Trophoblast cell (in vitro differentiated cells and primary cell): ENCODE measurements at places on chromosomes 6 and 20.

- DNase-seq: no peak
Measured at GRCh38 chr20:33095249-33095648, 15.8 kb downstream of the BPIFB4 start.

DNA sequence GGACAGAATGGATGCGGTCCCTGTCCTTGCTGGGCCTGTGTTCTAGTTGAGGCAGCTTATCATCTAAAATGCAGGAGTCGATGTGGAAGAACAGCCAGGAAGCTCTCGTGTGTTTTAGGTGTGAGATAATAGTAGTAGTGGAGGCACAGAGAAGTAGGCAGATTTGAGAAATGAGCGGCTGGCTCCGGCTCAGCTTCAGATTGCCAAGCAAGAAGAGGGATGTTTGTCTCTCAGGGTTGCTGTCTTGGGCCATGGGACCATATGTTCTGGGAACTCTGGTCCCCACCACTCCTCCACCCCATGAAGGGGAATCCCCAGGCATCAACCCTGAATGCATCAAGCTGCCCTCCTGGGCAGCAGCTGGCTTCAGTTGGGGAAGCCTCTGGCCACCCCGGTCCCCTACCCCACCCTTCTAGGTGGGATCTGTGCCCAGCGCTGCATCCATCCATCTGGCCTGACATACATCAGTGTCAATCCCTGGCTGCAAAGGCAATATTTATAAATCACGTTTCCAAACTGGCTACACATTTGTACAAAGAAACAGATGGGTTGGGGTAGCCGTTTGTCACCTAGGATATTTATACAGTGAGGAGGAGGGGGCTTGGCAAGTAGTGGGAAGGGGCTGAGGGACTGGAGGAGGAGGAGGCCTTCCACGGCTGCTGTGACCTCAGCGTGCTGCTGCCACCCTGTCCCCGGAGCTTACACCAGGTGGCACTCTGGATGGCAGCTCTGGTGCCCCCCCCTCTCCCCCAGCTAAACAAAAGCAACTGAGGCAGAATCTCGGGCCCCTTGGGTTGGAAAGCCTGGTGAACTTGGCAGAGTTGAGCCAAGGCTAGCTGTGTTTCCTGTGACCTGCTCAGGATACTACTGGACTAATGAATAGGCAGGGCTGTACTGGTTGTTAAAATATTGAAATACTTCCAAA is 64.4 kb downstream of the CD40 start:
- no peak for DNase-seq

- DNase-seq: no peak
Measured at GRCh38 chr20:31576751-31577150, 28.3 kb upstream of the ID1 start.

DNA sequence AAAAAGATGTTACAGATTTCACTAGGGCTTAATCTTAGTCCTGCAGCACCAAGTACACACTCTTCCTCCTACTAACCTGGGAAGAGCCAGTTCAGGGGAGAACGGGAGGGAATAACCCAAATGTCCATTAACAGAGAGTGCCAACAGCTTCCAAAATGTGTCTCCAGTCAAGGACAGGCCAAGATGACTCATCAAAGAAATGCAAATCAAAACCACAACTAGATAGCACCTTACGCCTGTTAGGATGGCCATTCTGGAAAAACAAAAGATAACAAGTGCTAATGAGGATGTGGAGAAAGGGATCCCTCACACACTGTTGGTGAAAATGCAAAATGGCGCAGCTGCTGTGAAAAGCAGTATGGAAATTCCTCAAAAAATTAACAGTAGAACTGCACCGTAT is 3.8 kb upstream of the MAS1L start:
- DNase-seq: no peak

DNA sequence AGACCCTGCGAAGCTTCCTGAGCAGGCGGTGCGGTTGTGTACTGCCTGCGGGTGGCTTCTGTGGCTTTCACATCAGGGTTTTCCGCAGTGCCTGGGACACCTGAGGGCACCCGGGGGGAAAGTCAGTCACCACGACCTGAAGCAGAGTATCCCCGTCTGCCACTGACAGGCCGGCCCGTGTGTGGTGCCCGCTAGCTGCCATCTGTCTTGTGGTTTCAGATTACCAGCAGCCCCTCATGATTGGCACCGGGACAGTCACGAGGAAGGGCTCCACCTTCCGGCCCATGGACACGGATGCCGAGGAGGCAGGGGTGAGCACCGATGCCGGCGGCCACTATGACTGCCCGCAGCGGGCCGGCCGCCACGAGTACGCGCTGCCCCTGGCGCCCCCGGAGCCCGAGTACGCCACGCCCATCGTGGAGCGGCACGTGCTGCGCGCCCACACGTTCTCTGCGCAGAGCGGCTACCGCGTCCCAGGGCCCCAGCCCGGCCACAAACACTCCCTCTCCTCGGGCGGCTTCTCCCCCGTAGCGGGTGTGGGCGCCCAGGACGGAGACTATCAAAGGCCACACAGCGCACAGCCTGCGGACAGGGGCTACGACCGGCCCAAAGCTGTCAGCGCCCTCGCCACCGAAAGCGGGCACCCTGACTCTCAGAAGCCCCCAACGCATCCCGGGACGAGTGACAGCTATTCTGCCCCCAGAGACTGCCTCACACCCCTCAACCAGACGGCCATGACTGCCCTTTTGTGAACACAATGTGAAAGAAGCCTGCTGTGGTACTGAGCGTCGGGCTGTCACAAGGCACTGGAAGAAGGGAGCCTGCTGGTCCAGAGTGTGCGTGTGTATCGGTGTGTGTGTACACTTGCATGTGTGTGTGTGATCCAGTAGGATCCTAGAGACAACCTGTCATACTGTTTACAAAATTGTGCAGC is 54.4 kb downstream of the GOPC start:
- no peak for DNase-seq

- DNase-seq: no peak
Measured at GRCh38 chr6:142907544-142907943, 37.4 kb downstream of the HIVEP2 start.

- peak; percentile 7 for DNase-seq
Measured at GRCh38 chr20:60271597-60271996, 313.4 kb downstream of the CDH26 start.

DNA sequence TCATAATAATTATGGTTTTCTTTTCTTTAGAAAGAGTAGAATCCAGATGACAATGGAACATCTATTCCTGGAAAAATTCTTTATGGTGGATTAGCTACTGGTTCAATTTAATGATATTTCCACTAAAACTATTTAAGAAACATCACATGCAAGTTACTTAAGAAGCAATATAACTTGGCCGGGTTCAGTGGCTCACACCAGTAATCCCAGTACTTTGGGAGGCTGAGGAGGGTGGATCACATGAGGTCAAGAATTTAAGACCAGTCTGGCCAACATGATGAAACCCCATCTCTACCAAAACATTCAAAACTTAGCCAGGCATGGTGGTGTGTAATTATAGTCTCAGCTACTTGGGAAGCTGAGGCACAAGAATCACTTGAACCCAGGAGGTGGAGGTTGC is 65.9 kb upstream of the SMLR1 start:
- DNase-seq: no peak

DNA sequence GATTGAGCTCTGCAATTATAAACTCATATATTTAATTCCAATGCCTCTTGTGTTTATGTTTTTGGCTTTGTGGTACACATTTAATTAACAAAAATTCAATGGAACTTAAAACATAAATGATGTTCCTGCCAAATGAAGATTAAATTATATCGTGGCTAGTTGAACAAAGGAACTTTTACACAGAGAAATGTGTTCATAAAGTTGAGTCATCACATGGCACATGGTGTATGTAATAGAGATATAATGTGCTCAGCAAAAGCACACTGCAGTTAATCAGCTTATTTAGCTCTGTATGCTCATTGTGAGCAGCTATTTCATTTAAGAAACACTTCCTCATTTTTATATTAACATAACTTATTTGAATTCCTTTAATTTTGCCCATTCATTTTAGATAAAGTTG is 1295.6 kb upstream of the CITED2 start:
- DNase-seq: no peak

GRCh38 chr6:62283796-62284411 is 2.1 kb downstream of the KHDRBS2 start:
- peak; percentile 55 for DNase-seq
